ENCODE measurements at places on chromosomes 12 and 14.

GRCh38 chr12:109116611-109116949 is 193 bp downstream of the ACACB start:
- no peak for DNase-seq

DNA sequence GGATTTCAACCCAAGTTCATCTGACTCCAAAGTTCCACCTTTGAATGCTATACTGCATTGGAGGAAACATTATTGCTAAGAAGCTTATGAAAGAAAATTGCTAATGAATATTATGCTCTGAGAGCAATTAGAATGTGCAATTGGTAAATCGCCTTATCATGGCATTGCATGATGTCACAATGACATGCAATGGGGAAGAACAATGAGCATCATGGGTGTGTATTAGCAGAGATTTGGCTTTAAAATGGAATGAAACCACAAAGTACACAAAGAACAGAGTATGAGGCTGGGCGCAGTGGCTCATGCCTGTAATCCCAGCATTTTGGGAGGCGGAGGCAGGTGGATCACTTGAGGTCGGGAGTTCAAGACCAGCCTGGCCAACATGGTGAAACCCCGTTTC is 34.7 kb downstream of the FOS start:
- no peak for DNase-seq

DNA sequence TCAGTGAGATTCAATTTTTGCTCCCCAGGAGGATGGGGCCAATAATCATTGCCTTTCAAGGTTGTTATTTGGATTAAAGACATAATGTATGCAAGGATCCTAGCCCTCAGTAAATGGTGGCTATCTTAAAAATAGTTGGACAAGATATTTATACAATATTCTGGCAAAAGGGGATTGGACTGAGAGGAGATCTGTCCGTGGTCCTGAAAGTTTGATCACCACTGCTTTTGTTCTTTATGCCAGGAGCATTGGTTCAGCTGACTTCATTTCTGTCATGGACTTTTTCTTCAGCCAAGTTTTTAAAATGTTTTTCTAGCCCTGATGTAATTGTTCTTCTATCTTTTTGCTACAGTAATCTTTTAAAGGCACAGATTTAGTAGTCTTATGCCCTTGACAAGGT is 70.2 kb upstream of the TCL1A start:
- no peak for DNase-seq

DNA sequence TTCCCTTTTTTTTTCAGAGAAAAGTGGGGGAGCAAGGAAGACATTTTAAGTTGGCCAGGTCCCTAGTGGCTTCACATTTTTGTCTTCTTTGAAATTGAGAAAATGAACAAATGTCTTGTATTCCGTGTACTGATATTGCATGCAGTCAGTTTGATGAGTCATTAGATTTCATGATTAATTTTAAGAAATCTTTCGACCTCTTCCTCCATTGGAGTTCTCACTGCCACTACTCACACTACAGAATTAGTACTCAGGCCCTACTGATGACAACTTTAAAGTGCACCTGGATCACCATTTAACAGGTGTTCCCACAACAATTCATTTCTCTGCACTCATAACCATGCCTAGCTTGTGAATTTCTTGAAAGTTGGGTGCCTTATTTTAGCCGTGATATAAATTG is 50.5 kb downstream of the SAMD4A start:
- DNase-seq: no peak

DNA sequence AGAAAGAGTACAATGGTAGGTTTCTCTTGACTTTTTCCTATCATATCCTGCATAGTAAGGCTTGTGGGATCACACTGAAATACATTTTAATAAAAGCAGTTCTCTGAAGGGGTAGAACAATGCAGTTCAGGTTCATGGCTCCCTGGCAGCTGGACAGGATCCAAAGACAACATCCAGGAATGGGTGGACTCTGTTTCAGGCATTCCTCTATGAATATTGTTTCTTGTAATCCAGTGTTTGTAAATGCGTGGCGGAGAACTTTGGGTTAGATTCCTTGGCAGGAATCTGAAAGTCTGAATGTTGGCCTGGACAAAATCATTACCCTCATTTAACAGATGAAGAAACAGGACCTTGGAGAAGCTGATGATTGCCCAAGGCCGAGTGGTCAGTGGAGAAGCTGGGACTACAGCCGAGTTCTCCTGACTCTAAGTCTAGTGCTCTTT is 43.5 kb downstream of the SYNE2 start:
- no peak for DNase-seq

GRCh38 chr14:104477666-104478380 is 101.7 kb upstream of the C14orf180 start:
- DNase-seq: no peak

GRCh38 chr12:53065470-53065869 is 13.7 kb downstream of the SPRYD3 start:
- DNase-seq: no peak

Measured in memory B cell (primary cell).